ENCODE measurements at places on chromosomes 12 and 14.

- DNase-seq: no peak
Observed at GRCh38 chr12:69682110-69682755, 16.9 kb downstream of the BEST3 start.

GRCh38 chr12:53113136-53113705, 9.9 kb downstream of the SOAT2 start:
- DNase-seq: no peak

GRCh38 chr12:113766131-113766878, 199.8 kb downstream of the RBM19 start:
- DNase-seq: peak; percentile 68

GRCh38 chr12:75481013-75481705, 604 bp downstream of the GLIPR1 start:
- DNase-seq: no peak

DNA sequence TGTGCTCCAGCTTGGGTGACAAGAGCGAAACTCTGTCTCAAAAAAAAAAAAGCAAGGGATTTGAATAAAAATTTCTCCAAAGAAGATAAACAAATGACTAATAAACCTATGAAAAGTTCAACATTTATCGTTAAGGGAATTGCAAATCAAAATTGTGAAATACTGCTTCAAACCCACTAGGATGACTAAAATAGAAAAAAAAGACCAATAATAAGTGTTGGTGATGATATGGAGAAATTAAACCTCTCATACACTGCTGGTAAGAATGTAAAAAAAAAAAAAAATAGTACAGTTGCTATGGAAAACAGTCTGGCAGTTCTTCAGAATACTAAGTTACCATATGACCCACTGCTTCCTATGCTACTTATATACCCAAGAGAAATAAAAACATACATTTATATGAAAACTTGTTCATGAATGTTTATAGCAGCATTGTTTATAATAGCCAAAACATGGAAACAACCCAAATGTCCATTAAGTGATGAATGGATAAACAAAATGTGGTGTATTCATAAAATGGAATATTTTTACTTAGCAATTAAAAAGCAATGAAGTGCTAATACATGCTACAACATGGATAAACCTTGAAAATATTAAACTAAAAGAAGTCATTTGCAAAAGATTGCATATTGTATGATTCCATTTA, 39.4 kb upstream of the TMPRSS12 start:
- DNase-seq: no peak

GRCh38 chr12:50017641-50018040, 7.7 kb downstream of the RACGAP1 start:
- no peak for DNase-seq

DNA sequence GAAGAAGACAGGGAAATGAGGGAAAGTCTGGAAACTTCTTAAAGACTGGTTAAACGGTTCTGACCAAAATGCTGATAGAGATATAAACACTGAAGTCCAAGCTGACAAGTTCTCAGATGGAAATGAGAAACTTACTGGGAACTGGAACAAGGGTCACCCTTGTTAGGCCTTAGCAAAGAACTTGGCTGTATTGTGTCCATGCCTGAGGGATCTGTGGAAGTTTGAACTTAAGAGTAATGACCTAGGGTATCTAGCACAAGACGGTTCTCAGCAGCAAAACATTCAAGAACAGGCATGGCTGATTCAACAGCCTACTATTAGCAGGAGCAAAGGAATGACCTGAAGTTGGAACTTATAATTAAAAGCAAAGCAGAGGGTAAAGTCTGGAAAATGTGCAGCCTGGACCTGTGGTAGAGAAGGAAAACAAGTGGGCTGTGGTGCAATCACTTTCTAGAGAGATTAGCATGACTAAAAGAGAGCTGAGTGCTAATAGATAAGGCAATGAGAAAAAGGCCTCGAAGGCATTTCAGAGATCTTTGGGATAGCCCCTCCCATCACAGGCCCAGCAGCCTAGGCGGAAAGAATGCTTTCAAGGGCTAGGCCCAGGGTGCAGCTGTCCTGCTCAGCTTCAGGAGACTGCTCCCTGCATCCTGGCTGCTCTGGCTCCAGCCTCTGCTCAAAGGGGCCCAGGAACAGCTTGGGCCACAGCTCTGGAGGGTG, 60.3 kb downstream of the ATP2B1 start:
- DNase-seq: no peak

- DNase-seq: peak; percentile 73
Observed at GRCh38 chr12:53159195-53159839, 21.2 kb upstream of the ZNF740 start.

DNA sequence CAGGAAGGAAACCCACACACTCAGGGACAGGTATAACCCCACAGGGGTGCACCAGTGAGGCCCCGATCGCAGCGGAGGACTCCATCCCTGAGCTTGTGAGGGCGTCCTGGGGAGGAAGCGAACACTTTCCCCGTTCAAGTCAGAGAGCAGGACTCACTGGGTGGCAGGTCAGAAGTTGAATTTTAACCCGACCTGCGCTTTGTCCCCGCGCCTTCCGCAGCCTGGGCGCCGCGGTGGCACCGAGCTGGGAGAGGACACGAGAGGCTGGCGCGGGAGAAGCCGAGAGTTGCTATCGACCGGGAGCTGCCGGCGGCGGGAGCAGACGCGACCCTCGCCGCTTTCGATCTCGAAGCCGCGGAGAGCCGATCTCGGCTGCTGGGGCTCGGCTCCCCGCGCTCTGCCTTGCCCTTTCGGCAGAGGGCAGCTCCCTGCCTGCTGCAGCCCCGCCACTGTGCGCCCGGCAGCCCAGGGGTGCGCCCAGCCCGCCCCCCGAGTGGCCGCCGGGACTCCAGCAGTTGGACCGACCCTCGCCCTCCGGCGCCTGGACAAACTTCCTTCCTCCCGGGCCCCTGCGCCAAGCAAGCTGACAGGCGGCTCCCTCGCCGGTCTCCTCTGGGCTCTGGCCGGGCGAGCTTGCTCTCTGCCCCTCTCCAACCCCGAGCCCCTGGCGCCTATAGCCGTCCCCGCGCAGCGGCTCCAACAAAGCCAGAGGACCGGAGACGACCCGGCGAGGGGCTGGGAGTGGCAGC, 918 bp downstream of the LIN7A start:
- DNase-seq: peak; percentile 68

- DNase-seq: no peak
Observed at GRCh38 chr12:124759841-124760503, 103.7 kb downstream of the SCARB1 start.

DNA sequence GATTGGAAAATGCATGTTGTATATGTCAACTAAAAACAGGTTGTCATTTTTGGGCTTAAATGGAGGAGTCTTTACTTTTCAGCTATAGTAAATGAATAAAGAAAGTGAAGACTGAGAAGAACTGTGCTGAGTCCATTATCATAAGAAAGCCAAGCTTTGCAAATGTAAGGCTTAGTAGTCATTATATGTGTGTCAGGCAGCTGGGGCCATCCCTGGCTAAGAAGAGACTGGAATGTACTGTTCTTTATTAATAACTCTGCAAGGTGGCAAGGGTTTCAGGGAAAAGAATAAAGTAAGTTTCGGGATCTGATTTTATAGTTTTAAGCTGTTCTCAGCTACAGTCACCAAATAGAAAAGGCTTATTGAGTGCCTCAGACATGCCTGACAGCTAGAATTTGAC, 48.7 kb downstream of the SRGAP1 start:
- no peak for DNase-seq

- DNase-seq: no peak
Observed at GRCh38 chr12:16509411-16509810, 96.6 kb downstream of the LMO3 start.

- DNase-seq: no peak
Observed at GRCh38 chr14:99237288-99237687, 34.7 kb downstream of the BCL11B start.

DNA sequence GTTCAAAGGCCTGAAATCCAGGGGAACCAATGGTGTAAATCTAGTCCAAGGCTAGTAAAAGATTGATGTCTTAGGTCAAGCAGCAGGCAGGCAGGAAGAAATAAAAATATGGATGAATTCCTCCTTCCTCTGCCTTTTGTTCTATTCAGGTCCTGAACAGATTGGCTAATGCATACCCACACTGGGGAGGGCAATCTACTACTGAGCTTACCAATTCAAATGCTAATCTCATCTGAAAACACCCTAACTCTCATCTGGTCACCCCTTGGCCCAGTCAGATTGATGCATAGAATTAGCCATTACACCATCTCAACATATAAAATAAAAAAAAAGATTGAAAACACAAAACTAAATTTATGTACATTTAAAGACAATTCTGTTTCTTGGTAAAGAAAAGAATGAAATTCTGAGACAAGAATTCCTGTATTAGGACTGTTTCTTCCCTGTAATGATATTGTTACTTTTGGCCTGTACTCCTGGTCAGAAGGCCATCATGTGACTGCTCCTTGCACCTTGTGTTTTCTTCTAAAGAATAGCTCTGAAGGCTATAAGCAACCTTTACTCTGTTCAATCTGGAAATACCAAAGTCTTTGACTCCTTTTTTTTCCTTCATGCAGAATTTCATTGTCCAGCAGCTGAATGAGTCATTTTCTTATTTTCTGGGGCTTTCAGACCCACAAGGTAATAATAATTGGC, 19.9 kb downstream of the CLEC6A start:
- no peak for DNase-seq

DNA sequence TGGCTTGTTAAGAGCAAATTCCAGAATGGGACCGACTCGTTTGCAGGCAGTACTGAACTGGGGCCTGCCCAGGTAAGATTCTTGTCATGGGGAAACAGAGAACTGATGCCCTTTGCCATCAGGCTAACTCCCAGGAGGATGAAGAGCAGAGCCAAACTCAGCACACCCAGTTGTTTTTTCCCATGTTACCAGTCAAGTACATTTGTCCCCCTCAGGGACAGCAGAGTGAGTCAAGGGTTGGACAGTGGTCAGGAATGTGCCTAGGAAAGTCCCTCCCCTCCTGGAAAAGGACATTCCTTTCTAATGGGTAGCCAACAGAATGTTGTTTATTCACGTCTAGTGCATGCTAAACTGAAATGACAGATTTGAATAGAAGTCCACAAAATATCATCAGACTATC, 1.6 kb downstream of the ART4 start:
- no peak for DNase-seq

DNA sequence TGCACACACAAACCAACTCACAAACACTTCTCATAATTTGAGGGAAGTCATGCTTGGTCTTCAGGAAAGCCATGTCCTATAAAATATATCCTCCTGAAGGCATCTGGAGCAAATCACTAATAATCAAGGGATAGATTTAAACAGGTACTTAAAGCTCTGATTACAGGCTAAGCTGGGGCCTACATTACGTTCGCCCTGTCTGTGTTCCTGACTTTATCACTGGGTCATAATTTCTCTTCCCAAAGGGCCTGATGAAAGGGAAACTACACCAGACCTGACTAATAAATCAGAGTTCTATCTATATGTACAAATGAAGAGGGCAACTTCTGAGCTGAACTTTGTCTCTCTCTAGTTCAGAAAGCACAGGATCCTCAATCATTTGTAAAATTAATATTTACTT, 43.9 kb upstream of the RASSF8 start:
- no peak for DNase-seq

- DNase-seq: no peak
Observed at GRCh38 chr12:83476695-83477690, 790.3 kb downstream of the TMTC2 start.

DNA sequence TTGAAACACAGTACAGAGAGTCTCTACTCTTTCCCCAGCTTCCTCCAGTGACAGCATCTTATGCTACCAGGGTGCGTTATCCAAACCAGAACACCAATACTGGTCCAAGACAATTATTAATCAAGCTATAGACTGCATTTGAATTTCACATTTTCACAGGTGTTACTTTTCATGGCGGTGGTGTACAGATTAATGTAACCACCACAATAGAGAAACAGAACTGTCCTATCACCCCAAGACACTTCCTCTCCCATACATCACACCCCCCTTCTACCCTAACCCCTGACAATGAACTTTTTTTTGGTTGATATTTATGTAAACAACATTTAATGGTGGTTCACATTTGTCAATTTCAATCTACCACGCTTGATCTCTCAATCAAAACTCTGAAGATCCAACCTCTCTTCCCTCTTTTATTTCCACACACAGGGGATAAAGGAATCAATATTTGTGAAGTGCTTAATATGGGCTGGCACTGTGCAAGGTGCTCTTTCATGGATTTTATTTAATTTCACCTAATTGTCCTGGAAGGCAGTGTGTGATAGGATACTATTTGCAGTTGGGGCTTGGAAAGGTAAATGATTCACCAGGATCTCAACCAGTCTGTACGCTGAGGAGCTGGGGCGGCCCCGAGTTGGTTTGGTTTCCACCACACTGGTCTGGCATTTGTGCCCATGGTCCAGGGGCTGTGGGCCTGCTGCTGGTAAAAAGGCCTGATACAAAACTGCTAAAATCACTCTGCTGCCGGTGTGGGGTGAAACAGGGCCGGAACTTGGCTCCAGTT, 54.6 kb upstream of the DICER1 start:
- no peak for DNase-seq

DNA sequence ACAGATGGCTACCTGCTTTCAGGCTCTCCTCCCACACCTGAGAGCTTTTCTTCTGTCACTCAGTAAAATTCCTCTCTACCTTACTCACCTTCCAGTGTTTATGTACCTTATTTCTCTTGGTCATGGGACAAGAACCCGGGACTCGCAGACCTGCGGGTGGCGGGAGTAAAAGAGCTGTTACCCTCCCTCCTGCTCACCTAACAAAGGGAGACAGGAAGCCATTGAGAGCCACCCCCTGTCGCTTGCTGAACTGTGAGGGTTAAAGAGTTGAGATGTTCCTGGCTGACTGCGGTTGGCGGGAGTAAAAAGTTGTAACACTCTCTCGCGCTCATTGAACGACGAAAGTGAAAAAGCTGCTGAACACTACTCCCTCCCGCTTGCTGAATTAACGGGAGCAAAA, 1935.1 kb upstream of the FLRT2 start:
- no peak for DNase-seq

- DNase-seq: no peak
Observed at GRCh38 chr12:56411781-56412639, 37.2 kb downstream of the TIMELESS start.

DNA sequence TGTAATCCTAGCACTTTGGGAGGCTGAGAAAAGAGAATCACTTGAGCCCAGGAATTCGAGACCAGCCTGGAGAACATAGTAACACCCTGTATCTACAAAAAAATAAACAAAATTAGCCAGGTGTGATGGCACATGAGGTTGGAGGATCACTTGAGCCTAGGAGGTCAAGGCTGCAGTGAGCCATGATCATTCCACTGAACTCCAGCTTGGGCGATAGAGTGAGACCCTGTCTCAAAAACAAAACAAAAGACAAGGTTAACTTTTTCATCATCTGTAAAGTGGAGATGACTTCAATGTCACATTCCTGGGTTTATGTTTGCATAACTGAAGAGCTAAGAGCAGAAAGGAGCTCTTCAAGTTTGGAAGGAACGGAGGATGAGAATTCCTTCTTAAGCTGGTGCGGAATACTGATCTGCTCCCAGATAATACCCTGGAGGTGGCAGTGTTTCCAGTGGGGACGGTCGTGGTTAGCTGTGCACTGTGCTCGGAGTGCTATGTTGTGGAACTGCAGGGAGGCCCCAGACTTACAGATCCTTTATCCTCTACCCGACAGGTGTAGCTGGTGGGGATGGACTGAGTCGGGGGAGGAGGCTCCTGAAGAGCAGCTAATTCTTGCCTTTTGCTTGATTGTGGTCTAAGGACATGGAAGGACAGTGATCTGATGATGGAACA, 22.5 kb upstream of the BICD1 start:
- DNase-seq: no peak
